ENCODE measurements at places on chromosomes 2 and 18.

DNA sequence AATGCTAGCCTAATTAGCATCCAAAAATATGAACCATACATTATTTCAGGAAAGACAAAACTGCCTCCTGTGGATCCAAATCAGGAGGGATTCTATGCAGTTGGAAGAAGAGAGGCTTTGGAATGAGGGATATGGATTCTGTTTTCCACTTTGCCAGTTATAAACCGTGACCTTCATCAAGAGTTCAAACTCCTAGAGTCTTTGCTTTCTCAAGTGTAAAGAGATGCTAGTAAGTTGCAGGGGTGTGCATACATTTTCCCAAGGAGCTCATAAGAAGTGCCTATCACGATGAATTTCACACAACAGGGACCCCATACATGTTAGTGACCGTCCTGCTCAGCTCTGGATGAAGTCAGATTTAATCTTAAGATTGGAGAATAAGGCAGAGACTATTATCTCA, 542.5 kb downstream of the SOX11 start:
- no peak overlapping the region for H3K4me3 ChIP-seq
- H3K4me1 ChIP-seq: no peaks in the 10 kb centered on the region
- H3K27me3 ChIP-seq: no peaks in the 10 kb centered on the region
- H3K36me3 ChIP-seq: no peaks in the 10 kb centered on the region
- H3K27ac ChIP-seq: no peak overlapping the region

DNA sequence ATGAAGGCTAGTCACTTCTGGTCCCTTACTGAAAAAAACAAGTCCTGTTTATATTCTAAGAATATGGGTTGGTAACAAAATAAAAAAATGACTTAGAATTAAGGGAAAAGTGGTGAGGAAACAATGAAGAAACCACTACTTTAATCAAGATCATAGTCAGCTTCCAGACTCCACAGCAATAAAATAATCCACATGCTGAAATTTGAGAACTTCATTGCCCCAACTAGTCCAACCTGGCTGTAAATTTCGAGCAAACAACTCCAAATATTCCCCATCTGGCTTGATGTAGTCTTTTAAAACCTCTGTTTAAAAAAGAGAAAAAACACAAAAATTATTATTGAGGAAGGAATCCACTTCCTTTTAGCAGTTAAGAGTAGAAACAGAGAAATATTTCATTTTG, 32.5 kb downstream of the METTL4 start:
- no peak for DNase-seq
- H3K4me3 ChIP-seq: no peak overlapping the region
- H3K4me1 ChIP-seq: no peaks in the 10 kb centered on the region

DNA sequence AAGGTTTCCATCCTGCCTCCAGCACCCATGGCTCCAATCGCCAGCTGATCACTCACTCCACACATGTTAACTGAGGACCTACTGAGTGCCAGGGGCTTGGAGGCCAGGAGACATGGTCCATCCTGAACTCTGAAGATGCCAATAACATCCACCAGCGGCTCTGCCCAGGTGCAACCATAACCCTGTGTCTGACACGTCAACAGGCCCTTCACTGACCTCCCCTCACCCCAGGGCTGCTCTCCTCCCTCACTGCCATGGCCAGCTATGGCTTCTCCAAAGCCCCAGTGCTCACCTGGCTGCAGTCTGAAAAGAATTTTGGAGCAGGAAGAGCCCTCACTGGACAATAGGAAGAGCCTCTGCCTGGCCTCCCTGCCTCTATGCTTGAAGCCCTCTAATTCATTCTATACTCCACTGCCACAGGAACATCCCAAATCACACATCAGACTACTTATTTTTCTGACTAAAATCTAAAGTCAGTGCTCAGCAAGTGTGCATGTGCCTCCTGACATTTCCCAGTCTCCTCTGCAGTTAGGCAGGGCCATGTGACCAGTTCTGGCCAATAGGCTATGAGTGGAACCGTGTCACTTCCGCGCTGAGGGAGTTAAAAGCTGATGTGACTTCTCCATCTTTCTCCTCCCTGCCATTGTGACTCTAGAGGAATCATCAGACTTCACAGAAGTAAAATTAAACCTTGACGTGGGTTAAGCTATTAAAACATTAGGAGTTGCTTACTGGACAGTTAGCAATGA, 37.2 kb downstream of the ZBTB7C start:
- H3K27me3 ChIP-seq: no peaks in the 10 kb centered on the region
- DNase-seq: no peak
- no peak overlapping the region for H3K4me3 ChIP-seq
- H3K27ac ChIP-seq: no peak overlapping the region

DNA sequence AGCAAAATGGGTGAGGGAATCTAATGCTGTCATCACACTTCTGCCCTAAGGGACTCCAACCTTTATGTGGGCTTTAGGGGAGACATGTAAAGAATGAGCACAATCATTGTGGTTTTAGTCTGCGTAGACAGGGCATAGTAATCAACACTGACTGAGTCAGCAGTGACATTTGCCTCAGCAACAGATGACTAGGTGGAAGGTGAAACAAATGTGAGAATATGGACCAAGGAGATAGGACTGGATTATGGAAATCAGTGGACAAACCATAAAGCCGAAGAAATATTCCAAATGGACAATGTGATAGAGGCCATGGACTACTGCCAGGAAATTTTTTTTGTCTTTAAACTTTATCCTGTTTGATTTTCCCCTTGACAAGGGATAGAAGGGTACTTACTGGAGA, 83.9 kb downstream of the PDK1 start:
- no peaks in the 10 kb centered on the region for H3K4me1 ChIP-seq
- no peaks in the 10 kb centered on the region for H3K27me3 ChIP-seq
- no peaks in the 10 kb centered on the region for H3K36me3 ChIP-seq
- H3K4me3 ChIP-seq: no peak overlapping the region
- DNase-seq: no peak

DNA sequence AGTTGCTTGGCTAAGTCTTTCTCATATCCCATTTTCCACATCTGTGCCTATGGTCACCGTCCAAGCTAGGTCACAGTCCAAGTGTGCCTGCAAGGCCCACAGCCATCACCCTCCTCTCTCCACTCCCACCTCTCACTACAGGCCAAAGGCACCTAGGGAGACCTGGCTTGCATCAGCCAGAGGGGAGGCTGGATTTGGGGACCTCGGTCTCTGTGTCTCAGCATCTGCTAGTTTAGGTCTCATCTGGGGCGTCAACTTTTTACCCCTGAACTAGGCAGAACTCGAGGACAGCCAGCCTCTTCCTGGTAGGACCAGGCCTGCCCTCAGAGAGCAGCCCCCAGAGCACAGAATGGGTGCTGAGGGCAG, 217.1 kb downstream of the DYSF start:
- H3K36me3 ChIP-seq: no peaks in the 10 kb centered on the region
- no peak for DNase-seq
- no peaks in the 10 kb centered on the region for H3K27me3 ChIP-seq
- no peaks in the 10 kb centered on the region for H3K4me1 ChIP-seq
- no peak overlapping the region for H3K27ac ChIP-seq

DNA sequence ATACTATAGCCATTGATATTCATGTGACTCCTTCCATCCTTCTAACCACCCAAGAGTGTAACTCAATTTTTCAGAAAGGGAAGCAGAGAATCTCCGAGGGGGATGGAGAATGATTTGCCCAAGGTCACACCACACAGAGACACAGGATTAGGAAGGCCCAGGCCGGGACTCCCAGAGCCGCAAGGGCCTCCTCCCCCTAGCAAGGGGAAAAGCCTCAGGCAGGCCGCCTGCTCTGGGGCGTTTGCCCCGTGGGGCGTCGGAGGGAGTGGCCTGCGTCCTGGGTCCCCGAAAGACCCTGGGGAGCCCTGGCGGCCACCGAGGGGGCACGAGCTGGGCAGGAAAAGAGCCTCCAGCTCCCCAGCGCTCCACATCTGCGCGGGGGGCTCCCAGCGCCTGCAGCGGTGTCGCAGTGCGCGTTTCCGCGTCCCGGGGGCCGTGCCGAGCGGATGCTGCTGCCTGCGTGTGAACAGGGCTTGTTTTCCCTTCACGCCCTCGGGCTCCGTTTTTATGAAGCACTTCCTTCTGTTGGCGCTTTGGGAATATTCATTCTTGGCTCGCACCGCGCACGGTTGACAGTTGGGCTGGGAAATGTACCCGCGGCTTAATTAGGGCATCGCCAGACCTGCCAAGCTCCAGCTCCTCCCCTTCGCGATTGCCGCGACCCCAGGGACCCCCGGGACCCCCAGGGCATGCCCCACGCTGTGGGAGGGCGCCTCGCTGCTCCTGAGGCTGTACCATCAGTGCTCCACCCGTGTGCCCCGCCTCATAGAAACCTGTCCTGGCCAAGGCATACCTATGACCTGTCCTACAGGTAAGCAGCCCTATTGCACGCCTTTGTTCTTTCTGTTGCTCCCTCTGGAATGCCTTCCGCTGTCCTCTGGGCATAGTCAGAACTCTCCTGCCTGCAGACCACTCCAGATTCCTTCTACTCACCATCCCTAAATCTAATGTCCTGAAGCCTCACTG, 158.9 kb upstream of the GLI2 start:
- H3K36me3 ChIP-seq: no peaks in the 10 kb centered on the region
- H3K27me3 ChIP-seq: no peaks in the 10 kb centered on the region
- peak overlapping the region; percentile 28 for H3K4me3 ChIP-seq
- no peak for DNase-seq

- H3K27ac ChIP-seq: peak overlapping the region; percentile 0
- H3K27me3 ChIP-seq: no peaks in the 10 kb centered on the region
- H3K4me1 ChIP-seq: peaks cover 6% of the 10 kb centered on the region
- no peak overlapping the region for H3K4me3 ChIP-seq
- no peak for DNase-seq
Observed at GRCh38 chr18:3466872-3467271, 16.9 kb downstream of the TGIF1 start.

- H3K36me3 ChIP-seq: peaks cover 65% of the 10 kb centered on the region
- DNase-seq: no peak
- H3K4me3 ChIP-seq: no peak overlapping the region
- H3K27ac ChIP-seq: no peak overlapping the region
Observed at GRCh38 chr2:24221343-24222050, 46.6 kb downstream of the FAM228A start.

DNA sequence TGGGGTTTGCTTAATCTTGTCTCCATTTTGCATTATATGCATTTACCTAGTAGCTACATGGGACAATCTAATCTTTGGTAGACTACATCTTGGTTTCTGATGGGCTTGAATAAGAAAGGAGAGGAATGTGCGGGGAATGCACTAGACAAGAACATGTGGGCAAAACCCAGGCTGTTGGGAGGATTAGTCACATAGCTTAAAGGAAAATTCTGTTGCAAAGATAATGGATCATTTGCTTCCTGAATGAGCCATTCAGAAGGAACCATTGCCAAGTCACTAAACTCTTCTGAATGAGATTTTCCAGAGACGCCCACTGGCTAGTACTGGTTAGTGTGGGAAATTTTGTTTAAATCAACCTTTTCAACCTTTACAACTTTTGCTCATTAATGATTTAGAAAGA, 84.8 kb downstream of the OSBPL6 start:
- no peak overlapping the region for H3K4me3 ChIP-seq
- no peaks in the 10 kb centered on the region for H3K36me3 ChIP-seq
- DNase-seq: no peak
- H3K4me1 ChIP-seq: peaks cover 28% of the 10 kb centered on the region
- no peak overlapping the region for H3K27ac ChIP-seq

- no peaks in the 10 kb centered on the region for H3K36me3 ChIP-seq
- no peaks in the 10 kb centered on the region for H3K4me1 ChIP-seq
- no peak overlapping the region for H3K27ac ChIP-seq
- no peaks in the 10 kb centered on the region for H3K27me3 ChIP-seq
Observed at GRCh38 chr2:108909275-108909823, 79.7 kb downstream of the EDAR start.

DNA sequence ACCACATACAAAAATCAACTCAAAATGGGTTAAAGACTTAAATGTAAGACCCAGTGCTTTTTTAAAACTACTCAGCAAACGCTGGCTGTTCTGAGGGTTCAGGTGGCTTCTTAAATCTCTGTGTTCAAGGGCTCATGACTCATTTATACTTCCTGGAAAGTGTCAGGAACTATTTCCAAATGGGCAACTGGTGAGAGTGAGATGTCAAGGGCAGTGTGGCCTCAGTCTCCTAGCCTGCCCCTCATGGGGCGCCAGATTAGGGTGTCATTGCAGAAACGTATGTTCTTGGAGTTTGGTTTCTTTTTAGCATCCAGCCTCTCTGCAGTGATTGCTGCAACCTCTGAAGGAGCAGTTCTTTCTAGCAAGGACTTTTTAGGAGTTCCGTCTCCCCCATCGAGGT, 485.4 kb downstream of the TNS1 start:
- DNase-seq: no peak
- no peaks in the 10 kb centered on the region for H3K4me1 ChIP-seq
- no peaks in the 10 kb centered on the region for H3K36me3 ChIP-seq
- H3K27ac ChIP-seq: no peak overlapping the region
- no peak overlapping the region for H3K4me3 ChIP-seq
- no peaks in the 10 kb centered on the region for H3K27me3 ChIP-seq

GRCh38 chr18:39799006-39799405, 2156.0 kb upstream of the PIK3C3 start:
- H3K36me3 ChIP-seq: no peaks in the 10 kb centered on the region
- peaks cover 12% of the 10 kb centered on the region for H3K4me1 ChIP-seq
- no peak for DNase-seq

GRCh38 chr18:48538531-48539405, at the start of gene CTIF:
Gene CTIF, plus strand, starts transcription at chr18:48539031. Its CDS starts 80,535 bp downstream, at chr18:48619566.
- peak; percentile 69 for DNase-seq
- no peaks in the 10 kb centered on the region for H3K36me3 ChIP-seq
- H3K4me3 ChIP-seq: peak within 1 kb of the TSS; percentile 87

GRCh38 chr2:207950063-207950760, 75.1 kb downstream of the PLEKHM3 start:
- H3K27me3 ChIP-seq: no peaks in the 10 kb centered on the region
- no peaks in the 10 kb centered on the region for H3K36me3 ChIP-seq
- no peak overlapping the region for H3K4me3 ChIP-seq
- no peaks in the 10 kb centered on the region for H3K4me1 ChIP-seq

- H3K27ac ChIP-seq: no peak within 1 kb of the TSS
- no peaks in the 10 kb centered on the region for H3K4me1 ChIP-seq
- H3K4me3 ChIP-seq: no peak within 1 kb of the TSS
Observed at GRCh38 chr2:47155091-47155876, at the start of gene STPG4. Gene STPG4, minus strand, starts transcription at chr2:47155308. Its CDS starts 57 bp downstream, at chr2:47155251.

GRCh38 chr2:223019987-223020717, 31.8 kb upstream of the KCNE4 start:
- H3K27me3 ChIP-seq: no peaks in the 10 kb centered on the region
- no peaks in the 10 kb centered on the region for H3K36me3 ChIP-seq
- DNase-seq: no peak
- H3K4me3 ChIP-seq: no peak overlapping the region

GRCh38 chr2:74001781-74002504, 17.2 kb downstream of the TET3 start:
- peaks cover 19% of the 10 kb centered on the region for H3K36me3 ChIP-seq
- peak overlapping the region; percentile 44 for H3K4me3 ChIP-seq
- H3K4me1 ChIP-seq: peaks cover 89% of the 10 kb centered on the region
- no peak for DNase-seq
- H3K27ac ChIP-seq: peak overlapping the region; percentile 16
- H3K27me3 ChIP-seq: no peaks in the 10 kb centered on the region

Data from esophagus squamous epithelium (tissue), 5 donors.